ENCODE measurements at places on chromosomes 13 and 19.
A peak's percentile ranks its signal among the peaks of the same experiment; 100 is the strongest.

GRCh38 chr13:63190742-63191141 is 1775.1 kb upstream of the PCDH20 start:
- no peak for DNase-seq

DNA sequence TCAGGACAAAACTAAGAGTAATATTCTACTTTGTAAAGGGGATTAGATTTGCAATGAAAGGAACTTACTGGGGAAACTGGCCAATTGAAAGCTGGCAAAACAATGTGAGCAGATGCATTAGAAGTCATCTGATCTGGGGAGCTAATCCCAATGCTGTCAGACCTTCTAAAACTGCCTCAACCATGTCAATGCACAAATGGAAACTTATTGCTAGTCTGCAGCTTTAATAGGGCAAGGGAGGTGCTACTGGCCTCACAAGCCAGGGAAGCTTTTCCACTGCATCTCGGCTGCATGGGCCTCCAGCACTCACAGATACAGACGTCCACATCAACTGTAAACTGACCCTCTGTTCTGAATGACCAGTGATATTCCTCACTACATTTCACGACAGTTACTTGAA is 154.2 kb downstream of the LHFPL6 start:
- DNase-seq = no peak

DNA sequence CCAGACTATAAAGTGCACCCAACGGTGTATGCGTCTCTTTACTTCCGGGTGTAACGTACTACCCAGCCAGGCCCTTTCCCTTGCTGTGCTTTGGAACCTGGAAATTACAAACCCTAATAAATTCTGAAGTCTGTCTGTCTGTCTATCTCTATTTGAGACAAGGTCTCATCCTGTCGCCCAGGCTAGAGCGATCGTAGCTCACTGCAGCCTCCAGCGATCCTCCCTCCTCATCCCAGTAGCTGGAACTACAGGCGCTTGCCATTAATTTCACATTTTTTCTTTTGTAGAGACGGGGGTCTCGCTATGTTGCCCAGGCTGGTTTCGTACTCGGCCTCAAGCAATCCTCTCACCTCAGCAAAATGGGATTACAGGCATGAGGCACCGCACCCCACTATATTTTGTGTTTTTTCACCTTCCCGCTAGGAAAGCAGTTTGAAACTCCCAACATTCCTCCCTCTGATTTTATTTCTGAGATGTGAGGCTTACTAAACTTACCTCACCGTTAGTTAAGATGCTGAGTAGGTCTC is 469 bp upstream of the RNF6 start:
- DNase-seq = no peak

GRCh38 chr19:9323557-9323918 is 441 bp upstream of the ZNF559 start:
- DNase-seq = peak; percentile 7

DNA sequence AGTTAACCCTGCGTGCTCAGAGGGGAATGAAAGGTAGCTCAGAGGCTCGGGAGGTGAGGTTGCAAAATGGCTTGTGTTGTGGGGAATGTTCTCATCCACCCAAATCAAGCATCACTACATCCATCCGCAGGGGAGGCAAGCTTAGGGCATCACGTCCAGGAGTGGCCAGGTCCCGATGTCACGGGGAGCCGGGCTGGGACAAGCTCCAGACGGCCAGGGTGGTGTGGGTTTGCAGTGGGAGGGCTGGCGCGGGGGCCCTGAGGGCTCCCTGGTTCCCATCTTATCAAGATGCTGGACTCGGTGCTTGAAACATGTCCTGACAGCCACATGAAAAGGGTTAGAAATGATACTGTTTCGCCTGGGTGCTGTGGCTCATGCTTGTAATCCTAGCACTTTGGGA is 25.8 kb downstream of the EPN1 start:
- DNase-seq = no peak

DNA sequence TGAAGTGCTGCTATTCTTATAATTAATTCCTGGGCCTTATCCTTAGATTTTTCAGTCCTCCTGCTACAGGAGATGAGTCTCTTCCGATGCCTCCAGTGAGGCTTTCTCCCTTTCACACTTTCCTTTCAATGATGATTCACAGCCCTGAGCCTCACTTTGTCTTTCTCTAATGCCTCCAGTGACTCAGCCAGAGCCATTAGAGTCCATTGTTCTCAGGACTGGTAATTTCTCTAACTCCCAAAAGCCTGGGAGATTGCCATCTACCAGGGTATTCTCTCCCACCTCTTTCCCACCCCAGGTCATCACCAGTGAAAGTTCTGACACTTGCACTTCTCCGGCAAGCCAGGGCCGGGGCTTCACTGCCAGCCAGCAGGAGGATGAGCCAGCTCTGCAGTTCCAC is 49.6 kb upstream of the ARGLU1 start:
- DNase-seq = no peak
